ENCODE measurements at places on chromosomes 12 and 14.

DNA sequence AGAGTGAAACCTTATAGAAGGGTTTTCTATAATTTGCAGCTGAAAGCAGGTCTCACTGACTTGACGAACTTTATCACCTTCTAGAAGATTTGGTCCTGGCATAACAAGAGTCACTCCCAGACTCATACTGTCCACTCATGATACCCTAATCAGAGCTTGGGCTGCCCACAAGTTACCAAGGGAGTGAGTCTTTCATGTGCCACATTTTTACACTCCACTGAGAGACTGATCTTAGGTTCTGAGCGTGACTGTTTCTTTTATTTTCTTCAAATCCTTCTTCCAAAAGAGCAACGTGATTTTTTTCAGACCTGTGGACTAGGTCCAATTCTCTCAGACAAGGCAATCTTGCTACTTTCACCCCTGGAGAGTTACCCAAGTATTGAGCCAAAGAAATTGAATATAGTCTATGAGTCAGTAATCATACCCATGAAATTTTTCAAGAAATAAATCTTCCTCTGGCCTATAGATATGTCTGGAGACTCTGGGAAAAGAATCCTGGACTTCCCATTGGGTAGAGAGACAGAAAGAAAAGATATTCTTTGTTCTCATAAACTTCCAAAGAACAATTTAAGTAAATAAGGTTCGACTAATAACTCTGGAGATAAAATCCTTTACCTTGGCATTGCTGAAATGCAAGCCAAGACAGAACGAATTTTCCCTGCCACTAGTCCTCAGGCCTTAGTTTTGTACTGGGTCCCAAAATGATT, 26.9 kb downstream of the SIX1 start:
- DNase-seq, result no peak

DNA sequence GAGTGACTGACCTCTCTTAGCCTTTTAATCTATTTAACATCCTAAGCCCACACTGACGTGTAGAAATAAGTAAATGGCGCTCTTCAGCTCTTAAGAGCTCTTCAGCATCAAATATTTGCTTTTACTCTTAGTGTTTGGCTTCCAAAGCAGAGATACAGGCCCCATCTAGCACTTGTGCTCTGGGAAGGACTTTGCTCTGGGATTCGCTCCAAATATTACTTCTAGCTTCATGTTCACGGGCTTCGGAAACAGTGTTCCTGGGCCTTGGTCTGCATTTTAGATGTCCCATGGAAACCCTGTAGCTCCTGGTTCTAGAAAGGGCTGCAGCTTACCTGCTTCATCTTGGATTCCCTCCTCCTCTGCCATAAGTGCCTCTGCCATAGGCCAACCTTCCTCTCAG, 2.7 kb upstream of the NKX2-8 start:
- no peak for DNase-seq

GRCh38 chr12:55929306-55929791, 1.6 kb upstream of the DGKA start:
- DNase-seq, result peak; percentile 90

GRCh38 chr14:99889268-99889667, 96.1 kb downstream of the EML1 start:
- DNase-seq, result no peak

- no peak for DNase-seq
Measured at GRCh38 chr12:40701756-40702155, 9.5 kb downstream of the CNTN1 start.

DNA sequence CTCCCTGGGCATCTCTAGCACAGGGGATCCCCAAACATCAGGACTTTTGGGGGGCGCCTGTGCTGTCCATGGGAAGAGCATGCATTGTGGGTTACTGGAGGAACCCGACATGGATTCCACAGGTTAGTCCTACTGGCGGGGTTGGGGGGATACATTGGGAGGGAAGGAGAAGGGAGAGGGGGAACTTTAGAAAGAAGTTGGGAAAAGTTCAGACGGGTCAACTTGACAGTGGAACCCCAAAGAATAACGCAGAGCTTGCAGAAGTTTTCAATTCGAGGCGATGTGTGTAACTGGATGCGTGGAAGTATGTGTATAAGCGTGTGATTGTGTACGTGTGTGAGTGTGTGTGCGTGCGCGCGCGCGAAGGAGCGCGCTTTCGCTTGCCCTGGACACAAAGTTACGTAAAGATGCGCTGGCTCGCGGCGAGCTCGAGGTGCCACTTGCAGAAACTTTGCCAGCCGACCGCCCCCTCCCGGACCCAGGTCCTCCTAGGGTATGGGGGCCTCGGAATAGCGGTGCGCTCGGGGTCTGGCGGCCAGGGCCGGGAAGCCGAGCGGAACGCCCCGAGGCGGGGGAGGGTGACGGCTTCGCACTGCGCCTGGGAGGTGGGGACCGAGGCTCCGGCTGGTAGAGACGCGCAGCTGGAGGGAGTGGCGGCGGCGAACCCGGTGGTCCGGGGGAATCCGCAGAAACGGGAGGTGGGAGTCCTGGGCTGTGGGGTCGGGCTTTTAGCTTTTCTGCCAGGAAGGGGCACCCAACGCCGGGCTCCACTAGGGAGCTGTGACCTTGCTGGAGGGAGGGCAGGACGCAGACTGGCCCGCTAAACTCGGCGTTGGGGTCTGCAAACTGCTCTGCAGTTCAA, 669 bp downstream of the RFX4 start:
- DNase-seq, result no peak

DNA sequence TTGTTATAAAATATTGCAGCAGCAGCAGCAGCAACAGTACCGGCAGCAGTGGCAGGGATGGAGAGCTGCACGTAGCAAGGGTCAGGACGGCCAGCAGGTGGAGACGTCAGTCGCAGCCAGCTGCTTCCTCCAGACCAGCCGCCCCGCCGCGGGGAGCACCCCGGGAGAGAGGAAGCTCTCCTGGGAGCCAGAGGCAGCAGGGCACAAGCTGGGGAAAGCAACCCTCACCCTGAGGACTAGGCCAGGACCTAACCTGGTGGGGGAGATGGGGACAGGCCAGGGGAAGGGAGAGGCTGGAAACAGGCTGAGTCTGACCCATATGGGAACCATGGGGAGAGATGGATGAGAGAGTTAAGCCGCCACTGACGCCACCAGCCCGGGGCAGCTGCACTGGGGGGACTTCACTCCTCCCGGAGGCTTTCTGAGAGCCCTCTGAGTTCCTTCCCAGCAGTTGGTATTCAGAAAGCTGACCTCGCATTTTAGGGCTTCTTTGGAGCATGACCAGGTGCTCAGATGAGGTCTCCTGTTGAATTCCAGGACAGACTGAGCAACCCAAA, 56.3 kb downstream of the SPTB start:
- DNase-seq, result peak; percentile 55

GRCh38 chr14:104047761-104048160, 37.7 kb upstream of the ASPG start:
- DNase-seq, result no peak

DNA sequence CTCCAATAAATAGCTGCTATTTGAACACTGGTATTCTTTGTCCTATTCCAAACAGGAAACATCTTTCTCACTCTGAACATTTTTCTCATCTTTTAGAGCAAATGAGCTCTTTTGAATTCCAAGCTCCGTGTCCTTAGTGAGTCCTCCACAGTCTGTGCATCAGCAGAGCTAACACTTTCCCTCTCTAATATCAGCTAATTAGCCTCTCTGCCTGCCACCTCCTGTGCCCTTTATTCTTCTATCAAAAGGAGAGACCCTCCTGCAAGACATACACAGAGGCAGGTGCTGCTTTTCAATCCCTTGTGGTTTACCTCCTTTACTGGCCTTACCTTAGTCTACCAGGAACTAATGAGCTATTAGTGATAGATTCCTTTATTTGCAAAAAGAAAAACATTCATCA, 178.5 kb downstream of the SLC35F4 start:
- DNase-seq, result no peak

GRCh38 chr12:24839268-24839791, 109.6 kb downstream of the BCAT1 start:
- peak; percentile 56 for DNase-seq

GRCh38 chr12:32051511-32052211, 55.0 kb upstream of the BICD1 start:
- DNase-seq, result no peak

DNA sequence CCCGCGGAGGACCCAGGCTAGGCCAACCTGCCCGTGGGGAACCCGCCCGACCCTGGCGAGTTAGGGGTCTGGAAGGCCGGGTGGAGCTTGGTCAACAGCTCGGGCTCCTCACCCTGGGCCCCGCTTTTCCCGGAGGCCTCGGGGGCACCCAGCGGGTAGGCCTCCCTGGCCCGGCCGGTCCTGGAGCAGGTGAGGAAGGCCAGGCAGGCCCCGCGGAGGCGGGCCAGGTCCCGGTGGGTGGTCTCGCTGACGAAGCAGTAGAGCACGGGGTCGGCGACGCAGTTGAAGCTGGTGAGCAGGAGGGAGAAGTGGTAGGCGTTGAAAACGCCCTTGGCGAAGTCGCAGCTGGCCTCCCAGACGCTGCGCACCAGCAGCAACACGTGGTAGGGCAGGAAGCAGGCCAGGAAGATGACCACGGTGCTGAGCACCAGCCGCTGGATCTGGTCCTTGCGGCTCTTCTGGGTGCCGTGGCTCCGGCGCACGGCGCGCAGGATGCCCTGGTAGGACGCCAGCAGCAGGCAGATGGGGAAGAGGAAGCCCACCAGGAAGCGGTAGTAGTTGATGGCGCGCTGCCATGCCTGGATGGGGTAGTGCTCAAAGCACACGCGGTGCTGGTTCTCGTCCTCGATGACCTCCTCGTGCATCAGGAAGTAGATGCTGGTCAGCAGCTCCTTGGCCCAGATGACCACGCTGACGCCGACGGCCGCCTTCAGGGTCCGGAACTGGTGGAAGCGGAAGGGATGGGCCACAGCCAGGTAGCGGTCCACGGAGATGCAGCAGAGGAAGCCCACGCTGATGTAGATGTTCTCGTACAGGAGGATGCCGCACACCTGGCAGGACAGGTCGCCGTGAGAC, 10.3 kb downstream of the GPR68 start:
- no peak for DNase-seq

GRCh38 chr14:81342850-81343580, 57.1 kb downstream of the STON2 start:
- no peak for DNase-seq

DNA sequence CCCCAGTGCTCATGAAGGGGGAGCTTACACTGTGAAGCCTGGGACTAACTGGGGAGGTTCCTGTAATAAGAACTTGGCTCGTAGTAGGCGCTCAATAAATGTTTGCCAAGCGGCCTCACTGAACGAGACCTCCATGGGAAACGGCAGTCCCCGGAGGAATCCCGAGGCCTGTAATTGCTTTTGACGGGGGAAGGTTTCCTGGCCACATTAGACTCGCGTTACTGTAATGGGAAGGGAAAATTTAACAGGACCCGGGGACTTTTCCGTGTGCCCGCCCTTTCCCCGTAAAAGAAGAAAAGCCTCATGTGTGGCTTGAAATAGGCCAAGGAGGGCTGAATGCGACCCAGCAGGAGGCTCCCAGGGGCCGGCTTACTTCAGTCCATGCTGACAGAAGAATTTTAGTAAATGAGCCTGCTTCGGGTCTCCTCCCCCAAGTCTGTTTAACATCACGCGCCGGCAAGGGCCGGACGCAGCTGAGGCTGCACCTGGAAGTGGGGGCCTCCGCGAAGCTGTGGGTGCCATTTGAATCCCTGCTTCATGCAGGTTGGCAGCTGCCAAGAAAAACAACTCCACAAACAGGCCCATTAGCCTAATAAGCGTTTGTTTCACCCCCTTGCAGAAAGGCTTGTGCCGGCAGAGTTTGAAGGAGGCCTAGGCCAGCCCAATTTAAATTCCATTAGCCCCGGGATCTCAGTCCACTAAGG, 39.8 kb upstream of the PWP1 start:
- no peak for DNase-seq

DNA sequence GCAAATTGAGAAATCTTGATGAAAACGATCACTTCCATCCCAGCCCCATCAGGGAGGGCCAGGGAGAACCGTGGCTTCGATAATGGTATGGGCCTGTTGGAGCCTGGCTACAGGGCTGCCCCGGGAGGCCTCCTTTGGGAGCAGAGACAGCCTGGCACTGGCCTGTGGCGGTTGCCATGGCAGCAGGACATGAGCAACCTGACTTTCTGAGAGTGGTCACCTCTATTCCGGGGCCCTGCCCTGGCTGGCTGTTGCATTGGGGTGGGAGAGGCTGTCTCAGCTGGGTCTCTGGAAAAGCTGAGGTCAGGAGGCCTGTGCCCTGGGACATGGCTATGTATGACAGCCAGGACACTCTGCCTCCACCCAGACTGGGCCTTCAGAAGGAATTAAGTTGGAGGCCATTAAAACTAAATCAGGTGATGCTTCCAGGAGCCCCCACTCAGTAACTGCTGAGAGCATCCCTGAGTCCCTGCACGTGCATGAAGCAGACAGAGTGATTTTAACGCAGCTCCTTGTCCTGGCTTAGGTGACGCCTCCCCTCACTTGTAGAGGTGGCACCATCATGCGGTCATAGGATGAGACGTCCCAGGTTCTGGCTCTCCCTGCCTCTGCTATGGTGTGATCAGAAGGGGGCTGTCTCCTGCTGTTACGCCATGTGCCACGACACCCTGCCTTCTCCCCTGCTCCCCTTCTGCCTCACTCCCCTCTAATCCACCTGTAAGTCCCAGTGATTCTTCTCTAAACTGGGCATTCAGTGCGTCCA, 126.3 kb downstream of the SLC25A47 start:
- DNase-seq, result no peak

- DNase-seq, result no peak
Measured at GRCh38 chr14:52840877-52841276, 49.5 kb upstream of the GNPNAT1 start.

DNA sequence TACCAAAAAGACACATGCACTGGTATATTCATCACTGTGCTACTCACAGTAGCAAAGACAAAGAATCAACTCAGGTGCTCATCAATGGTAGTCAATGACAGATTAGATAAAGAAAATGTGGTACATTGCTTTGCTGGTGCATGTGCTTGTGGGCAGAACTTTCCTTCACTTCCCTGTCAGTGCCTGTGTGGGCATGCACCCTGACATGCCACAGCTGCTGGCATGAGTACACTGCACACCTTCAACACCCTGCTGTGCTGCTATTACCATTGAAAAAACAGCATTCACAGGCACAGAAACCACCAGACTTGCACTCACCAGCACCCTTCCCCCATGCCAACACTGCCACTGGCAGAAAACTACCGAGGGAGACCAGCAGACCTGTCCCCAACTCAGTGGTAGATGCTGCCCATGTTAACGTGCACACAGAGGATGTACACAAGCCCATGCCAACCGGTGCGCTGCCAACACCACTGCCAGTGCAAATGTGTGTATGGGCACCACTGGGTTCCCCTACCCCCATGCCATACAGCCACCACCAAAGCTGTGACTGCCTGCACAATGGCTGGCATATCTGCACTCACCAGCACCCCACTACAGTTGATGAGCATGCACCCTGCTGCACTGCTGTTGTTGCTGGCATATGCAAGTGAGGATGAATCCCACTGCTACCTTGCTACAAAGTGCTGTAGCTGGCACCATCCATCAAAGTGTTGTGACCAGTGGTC, 57.4 kb downstream of the APOBEC1 start:
- no peak for DNase-seq

Measured in stimulated activated CD4-positive, alpha-beta T cell treated with anti-CD3 and anti-CD28 coated beads, Interleukin-4, amount 100 ng/mL, for 4 hours (primary cell).